GM13977 (cell line): ENCODE measurements at places on chromosomes 3 and 15.

- DNase-seq: no peak
These were observed 30.9 kb downstream of the ARNT2 start for GRCh38 chr15:80434926-80435720.

GRCh38 chr15:82851981-82852511 lies 42.6 kb downstream of the WHAMM start:
- DNase-seq: no peak

DNA sequence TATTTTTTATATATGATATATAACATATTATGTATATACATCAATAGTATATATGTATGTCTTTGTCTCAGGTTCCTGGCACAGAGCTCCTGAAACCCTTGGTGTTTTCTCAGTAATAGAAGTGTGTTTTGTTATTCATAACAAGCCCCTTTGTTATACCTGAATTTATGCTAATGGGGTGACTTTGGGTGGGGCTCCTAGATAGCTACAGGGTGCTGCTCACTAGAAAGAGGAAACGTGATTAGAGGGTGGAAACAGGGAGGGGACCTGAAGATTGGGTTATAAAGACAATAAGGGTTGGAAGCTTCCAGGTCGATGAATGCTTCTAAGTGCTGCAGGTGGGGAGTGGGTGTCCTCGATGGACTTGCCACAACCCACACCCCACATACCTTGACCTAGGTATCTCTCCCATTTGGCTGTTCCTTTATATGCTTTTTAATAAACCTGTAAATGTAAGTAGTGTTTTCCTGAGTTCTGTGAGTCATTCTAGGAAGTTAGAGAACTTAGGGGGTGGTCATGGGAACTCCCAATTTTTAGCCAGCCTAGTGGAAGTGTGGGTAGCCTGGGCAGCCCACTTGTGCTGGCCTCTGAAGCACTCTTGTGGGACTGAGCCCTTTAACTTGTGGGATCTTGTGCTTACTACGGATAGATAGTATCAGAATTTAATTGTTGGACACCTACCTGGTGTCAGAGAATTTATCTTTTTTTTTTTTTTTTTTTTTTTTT lies 36.9 kb upstream of the C15orf39 start:
- no peak for DNase-seq

DNA sequence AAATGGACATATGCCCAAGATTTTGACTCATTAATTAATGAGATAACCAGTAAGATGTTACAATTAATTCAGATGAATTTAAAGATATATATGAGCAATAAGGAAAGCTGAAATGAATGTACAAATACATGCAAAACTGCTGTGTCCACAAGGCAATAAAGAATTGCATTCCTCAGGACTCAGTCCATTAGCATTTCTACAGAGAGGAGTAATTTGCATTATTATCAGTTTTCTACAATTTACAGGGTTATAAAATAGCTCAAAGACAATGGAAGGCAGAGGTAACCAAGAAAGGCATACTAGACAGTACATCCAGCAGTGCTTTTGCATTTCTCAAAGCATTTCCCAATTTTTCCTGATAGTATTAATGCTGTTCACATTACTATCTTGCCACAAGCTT lies 377.1 kb upstream of the GOLIM4 start:
- no peak for DNase-seq

DNA sequence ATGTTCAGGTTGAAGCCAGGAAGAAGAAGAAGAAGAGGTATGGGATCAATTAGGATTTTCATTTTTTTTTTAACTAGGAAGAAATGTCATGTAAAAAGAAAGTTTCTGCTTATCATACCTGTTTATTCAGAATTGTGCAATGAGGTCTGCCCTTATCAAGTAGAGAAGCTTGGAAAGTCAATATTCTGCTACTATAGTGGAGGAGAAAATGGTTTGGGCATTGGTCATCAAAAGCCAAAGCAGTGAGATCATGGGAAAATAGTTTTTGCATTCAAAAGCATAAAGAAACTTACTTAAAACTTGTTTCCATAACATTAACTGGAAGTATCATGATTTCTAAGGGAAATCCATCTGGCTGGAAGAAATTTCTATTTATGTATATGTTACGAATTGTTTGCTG lies 1239.2 kb downstream of the NSUN3 start:
- no peak for DNase-seq

DNA sequence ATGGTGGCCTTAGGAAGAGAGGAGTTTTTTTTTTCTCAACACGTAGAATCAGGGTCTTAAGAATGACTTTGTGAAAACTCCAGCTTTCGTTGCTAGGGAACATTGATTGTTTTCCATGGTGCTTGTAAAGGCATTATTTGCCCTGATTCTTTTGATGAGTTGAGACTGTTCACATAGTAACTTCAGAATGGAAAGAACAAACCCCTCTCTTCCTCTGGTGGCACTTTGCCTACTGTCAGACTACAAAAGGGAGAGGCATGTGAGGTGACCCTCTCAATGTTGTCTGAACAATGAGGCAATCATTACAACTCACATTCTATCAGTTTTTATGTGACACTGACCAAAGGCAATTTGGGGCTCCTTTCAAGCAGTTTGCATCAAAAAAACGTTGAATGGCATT lies 477.8 kb downstream of the FGF12 start:
- DNase-seq: no peak

DNA sequence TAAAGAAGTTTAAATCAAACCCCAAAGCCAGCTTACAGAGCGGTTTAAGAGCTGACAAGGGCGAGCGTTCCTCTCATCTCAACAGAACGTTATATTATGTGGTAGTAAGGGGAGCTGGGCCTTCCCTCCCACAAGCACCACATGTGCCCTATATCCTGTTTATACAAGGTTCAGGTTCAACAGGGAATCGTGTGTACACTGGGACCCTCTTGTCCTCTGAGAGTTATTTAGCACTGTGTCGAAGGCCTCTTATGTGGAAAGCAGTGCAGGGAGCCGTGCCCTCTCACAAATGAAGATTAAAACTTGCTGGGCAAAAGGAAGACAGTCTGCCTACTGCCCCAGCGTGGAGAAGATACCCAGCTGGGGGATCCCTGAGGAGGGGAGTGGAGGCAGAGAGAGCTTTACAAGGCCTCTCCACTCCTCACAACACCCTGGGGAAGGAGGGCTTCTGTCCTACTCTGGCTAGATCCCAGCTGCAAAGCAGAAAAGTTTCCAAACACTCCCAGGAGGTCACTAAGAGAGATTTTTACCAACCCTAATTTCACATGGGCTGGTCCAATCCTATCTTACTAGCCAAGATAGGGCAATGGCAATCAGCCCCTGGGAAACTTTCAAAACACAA lies 2.9 kb downstream of the TLE3 start:
- no peak for DNase-seq

- DNase-seq: peak; percentile 75
These were observed 28.9 kb upstream of the ICE2 start for GRCh38 chr15:60507596-60508424.
